ENCODE measurements at places on chromosomes 4 and X.

DNA sequence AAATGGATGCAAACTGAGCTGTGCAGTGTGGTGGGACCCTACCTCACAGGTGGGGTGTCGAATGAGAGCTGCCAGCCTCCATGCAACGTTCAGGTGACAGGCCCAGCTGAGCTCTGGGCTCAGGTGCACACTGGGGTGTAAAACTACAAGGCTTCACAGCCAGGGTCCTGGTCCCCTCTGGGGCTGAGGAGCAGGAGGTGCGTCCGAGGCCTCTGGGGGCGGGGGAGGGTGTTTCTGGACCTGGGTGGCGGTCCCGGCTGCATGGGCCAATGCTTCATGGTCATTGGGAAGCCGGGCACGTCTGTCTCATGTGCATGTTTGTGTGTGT, 26.5 kb upstream of the SORCS2 start:
- no peak for DNase-seq

DNA sequence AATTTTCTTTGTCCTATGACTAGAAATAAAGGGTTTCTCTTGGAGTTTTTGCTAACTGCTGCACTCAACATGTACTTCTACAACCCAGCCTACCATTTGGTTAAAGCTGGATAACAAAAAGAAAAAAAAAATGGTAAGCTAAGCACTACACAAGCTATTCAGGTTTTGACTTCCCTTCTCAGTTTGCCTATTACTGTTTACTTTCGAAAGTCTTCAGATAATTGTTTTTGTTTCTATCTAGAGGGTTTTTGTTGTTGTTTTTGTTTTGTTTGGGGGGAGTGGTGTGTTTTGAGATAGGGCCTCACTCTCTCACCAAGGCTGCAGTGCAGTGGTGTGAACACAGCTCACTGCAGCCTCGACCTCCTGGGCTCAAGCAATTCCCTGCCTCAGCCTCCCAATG, 46.6 kb downstream of the CLOCK start:
- DNase-seq, result no peak

- DNase-seq, result no peak
These were observed 984.9 kb upstream of the INTU start for GRCh38 chr4:126647756-126648397.

- DNase-seq, result no peak
These were observed 24.4 kb downstream of the RELL1 start for GRCh38 chr4:37661772-37662171.

- no peak for DNase-seq
These were observed 640.1 kb upstream of the AADAT start for GRCh38 chr4:170729897-170730296.

GRCh38 chr4:153521999-153522801, 56.0 kb downstream of the TMEM131L start:
- no peak for DNase-seq

DNA sequence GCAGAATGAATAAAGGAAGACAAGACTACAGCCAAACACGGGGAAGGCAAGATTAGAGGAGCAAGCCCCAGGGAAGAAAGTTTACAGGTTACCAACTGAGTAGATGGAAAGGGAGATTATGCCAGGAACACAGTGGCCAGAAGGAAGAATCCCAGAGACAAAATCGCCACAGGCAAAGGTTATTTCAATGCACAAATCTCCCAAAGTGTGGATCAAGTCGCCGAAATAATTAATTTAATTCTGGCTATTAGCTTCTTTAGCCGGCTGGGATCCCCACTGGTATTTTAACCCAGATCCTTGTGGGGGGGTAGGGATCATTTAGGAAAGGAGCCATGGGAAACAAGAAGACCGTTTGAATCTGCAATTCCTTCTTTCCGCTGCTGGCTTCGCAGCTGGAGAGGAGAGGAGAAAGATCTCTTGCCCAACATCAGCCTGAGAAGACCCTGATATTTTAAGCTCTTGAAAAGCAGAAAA, 171.0 kb downstream of the DHX15 start:
- no peak for DNase-seq

- no peak for DNase-seq
These were observed 78.2 kb downstream of the COL4A6 start for GRCh38 chrX:108359806-108360602.

DNA sequence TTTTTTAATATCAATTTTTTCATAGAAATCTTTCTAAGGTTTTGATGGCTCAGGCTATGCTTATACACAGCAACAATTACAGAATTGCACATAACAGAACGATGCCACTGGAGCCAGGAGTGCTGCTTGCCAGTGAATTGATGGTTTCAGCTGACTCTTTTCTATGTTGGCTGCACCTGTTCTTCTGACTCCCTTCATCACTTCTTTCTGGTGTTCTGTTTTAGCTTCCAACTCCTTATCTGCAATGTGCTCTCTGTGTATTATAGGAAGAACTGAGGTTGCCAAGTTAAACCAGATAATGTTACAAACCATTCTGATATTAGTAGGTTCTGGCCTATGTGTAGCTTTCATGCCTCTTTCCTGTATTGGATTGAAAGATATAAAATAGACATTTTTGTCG, 11.6 kb upstream of the VEGFD start:
- DNase-seq, result no peak

DNA sequence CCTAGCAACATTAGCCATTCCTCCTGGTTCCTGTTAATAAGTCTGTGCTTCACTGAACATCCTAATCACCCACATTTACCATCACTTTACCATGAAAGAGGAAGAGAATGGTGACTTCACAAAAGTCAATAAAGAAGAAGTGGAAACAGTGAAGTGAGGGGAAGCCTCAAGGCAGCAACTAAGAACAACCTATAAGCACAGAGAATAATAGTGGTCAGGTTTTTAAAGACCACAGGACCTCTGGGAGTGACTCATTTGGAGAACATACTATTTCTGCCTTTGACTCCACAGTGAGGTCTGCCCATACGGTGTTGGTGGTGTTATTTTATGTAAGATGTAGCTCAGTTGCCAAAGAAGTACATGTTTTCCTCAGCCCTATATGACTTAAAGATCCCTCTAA, 86.0 kb upstream of the TET2 start:
- no peak for DNase-seq

GRCh38 chr4:71659979-71660378, 123.9 kb downstream of the GC start:
- DNase-seq, result no peak

- no peak for DNase-seq
These were observed 45.4 kb downstream of the COMMD8 start for GRCh38 chr4:47418147-47418546.

DNA sequence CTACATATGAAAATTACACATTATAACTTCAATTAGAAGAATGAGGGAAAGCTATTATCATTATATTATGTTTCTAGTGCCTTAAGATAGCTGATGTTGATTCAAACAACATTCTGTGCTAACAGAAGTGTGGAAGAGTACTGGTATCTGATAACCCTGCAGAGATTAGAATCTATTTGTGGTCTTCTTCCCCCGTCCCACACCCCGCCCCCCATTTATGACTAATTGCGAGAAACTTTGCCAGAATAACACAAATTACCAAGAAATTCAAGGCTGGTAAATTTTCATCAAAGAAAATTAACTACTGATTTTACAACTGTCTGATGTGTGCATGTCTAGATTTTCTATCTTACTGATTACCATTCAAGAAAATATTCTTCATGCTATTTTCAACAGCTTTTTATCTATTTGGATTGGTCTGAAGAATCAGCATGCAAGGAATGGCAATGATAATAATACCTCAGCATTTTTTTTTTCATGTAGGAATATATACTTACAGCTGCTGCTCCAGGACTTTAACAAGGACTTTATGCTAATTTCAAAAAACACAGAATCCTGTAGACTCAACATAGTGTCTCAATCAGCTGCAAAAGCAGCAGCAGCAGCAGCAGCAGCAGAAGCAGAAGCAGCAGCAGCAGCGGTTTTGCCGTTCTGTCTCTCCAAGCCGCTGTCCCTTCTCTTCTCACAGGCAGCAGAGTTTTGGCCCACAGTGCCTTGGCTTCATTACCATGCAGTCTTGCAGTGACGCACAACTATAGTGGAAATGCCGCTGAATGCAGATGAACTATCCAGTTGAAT, 126.7 kb downstream of the FRYL start:
- DNase-seq, result no peak

- no peak for DNase-seq
These were observed 482.9 kb downstream of the NAF1 start for GRCh38 chr4:162683659-162684370.

GRCh38 chr4:174053895-174054294, 229.6 kb downstream of the FBXO8 start:
- no peak for DNase-seq

GRCh38 chr4:86778175-86778574, 71.0 kb downstream of the SLC10A6 start:
- DNase-seq, result no peak

GRCh38 chrX:83819304-83819703, 41.6 kb upstream of the CYLC1 start:
- no peak for DNase-seq

GRCh38 chrX:70656304-70656703, 211.7 kb downstream of the DLG3 start:
- no peak for DNase-seq

DNA sequence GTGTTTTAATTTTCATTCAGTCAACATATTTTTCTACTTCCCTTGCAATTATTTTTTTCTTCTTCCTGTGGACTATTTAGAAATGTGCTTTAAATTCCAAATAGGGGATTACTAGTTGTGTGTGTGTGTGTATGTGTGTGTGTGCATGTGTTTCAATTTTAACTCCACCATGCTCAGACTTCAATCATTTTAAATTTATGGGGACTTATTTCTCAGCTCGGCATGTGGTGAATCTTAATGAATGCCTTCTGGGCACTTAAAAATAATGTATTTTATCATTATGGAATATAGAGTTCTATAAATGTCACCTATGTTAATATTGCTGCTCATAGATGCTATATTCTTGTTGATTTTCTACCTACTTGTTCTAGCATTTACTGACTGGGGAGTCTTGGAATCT, 465.6 kb upstream of the PRKX start:
- DNase-seq, result no peak

DNA sequence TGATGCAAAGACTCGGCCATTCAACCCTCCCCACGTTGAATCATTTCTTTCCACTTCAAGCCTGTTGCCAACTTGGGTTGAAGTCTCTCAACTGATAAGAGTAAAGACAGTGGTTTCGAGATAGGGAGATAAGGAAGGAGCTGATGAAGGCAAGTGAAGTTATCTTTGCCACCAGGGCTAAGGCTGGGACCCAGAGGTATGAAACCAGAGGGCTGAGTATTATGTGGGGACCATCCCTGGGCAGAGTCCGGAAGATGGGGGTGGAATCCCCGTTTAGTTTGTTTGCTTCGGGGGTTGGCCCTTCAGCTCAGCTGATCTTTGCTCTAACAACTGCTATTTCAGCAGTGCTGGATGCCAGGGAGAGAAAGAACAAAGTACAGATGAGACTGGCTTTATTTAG, 2.3 kb upstream of the XPNPEP2 start:
- no peak for DNase-seq

DNA sequence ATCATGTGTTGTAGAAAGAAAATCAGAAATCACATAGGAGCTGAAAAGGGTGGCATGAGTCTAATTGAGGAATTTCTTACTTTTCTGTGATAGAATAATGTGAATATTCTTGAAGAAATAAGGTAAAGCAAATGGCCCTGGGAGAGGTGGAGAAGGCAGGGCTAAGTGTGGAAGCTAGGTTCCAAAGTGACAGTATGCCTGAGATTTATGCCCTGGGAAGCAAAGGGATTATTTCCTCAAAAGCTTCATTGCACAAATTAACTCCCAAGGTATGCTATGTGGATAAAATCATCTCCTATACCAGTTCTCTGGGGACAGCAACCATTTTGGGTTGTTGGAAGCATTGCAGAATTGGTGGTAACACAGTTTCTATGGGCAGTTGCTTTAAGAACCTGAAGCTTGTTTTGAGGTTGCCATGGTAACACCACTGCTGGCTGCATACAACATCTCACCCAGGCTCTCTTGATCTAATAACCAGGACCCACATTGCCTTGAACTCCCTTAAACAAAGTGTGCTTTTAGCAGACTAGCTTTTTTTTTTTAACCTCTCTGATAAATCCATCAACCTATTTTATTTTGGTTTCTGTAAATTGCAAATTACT, 21.0 kb downstream of the MAOA start:
- DNase-seq, result no peak

DNA sequence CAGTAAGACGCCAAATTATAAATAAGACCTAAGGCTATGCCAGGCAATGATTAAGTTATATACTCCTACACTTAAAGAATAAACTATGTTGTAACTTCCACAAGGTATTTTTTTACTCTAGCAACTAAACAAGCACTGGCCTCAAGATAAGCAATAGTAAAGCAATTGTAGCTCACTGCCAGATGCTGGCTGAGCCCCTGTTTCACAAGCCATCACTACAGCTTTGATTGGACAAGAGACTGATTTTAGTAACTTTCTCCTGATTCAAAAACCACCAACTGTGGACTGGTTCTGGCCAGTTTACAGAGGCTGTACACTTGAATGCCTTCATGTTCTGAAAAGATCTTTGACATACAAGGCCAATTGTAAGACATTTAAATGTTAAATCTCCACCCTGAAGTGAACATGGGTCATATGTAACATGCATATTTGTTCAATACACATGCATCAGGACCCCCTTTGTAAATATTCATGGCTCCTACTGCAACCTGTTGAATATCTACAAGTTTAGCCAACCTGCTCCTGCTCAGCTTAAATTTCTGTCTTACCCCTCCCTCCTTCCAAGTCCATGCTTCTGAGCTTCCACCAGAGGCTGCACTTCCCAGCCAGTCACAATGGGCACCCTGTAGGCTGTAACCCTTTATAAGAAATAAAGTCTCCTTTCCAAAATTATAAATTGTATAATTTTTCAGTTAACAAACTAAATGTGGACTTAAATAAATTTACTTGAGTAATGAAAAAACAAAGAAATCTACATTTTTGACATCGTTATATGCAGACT, 423.6 kb downstream of the ANKRD50 start:
- no peak for DNase-seq

GRCh38 chrX:78199851-78200250, 60.4 kb upstream of the TAF9B start:
- no peak for DNase-seq

- DNase-seq, result no peak
These were observed 216.8 kb downstream of the GRID2 start for GRCh38 chr4:92520563-92520962.

DNA sequence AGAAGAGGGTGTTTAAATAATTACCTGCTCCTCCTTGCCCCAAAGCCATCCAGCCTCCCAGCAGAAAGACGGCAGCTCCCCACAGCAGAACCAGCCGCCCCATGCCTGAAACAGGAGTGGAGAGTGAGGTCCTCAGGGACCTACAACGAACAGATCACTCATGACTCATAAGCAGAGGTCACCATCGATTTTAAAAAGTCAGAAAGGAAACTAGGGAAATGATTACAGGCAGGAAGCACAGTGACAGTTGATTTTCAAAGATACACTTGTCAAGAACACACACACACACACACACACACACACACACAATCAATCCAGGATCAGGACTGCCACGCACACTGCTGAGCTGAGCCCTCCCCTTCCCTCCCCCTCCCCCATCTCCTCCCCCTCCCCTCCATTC, at the start of gene CRLF2:
Gene CRLF2, minus strand, starts transcription at position 118 of the 400 bp plus-strand sequence. Its CDS starts 15 bp downstream, at position 103.
- no peak for DNase-seq

GRCh38 chr4:683982-684622, 4.8 kb downstream of the SLC49A3 start:
- peak; percentile 89 for DNase-seq

GRCh38 chr4:152352215-152352614, 183.7 kb downstream of the FBXW7 start:
- no peak for DNase-seq

All from D721Med (cell line).